ENCODE measurements at places on chromosomes 2 and 18.

DNA sequence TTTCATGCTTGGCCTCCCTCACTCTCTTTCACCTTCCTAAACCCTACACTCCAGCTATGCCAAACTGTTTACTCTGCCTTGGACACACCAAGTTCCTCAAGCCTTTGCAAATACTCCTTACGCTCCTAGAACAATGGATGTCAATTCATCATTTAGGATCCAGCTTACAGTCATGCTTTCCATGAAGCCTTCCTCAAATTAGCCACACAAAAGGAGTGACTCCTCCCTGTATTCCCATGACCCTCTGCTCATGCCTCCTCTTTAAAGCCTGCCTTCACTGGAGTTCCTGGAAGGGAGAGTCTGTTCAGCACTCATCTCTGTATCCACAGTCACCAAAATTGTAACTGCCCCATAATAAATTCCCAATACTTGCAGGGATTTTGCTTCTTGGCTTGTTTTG, 721 bp upstream of the EHD3 start:
- DNase-seq: no peak

- DNase-seq: no peak
Measured at GRCh38 chr2:206432193-206433082, 10.9 kb upstream of the ADAM23 start.

- no peak for DNase-seq
Measured at GRCh38 chr2:57443086-57443485, 603.5 kb upstream of the VRK2 start.

- no peak for DNase-seq
Measured at GRCh38 chr2:168180483-168180882, 66.9 kb downstream of the STK39 start.

- no peak for DNase-seq
Measured at GRCh38 chr2:202037086-202037485, 3.4 kb downstream of the FZD7 start.

DNA sequence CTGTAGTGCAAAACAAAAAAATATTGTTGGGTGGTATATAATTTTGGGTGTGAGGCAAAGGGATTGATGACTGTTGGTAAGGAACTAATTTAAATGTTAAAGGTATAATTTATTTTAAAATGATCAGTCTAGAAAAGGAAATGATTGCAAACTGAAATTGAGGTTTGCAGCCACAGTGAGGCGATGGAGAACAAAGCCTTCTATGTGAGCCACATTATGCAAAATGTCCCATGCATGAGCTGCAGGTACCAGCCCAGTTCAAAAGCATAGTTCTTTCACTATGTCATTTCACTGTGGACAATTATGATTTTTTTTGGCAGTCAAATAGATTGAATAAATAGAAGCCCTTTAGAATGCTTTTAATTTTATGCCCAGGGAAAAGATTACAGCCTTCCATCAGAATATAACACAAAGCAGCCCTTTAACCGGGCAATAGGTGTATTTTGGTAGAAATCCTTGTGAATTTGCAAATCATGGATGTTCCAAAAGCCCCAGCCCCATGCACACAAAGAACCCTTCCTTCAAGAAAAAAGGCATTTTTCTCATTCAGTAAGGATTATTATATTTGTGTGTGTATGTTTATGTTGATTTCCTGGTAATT, 1.7 kb downstream of the MAP2 start:
- DNase-seq: no peak

GRCh38 chr2:16048466-16048865, 108.1 kb downstream of the MYCN start:
- DNase-seq: no peak

GRCh38 chr2:15142069-15142689, 419.0 kb downstream of the NBAS start:
- peak; percentile 28 for DNase-seq

- no peak for DNase-seq
Measured at GRCh38 chr18:48949606-48950535, 894 bp downstream of the SMAD7 start.

GRCh38 chr18:75551071-75551470, 123.6 kb upstream of the SMIM21 start:
- no peak for DNase-seq

- no peak for DNase-seq
Measured at GRCh38 chr18:13521418-13521817, 204.9 kb downstream of the FAM210A start.

GRCh38 chr2:17242813-17243485, 275.3 kb downstream of the RAD51AP2 start:
- no peak for DNase-seq

DNA sequence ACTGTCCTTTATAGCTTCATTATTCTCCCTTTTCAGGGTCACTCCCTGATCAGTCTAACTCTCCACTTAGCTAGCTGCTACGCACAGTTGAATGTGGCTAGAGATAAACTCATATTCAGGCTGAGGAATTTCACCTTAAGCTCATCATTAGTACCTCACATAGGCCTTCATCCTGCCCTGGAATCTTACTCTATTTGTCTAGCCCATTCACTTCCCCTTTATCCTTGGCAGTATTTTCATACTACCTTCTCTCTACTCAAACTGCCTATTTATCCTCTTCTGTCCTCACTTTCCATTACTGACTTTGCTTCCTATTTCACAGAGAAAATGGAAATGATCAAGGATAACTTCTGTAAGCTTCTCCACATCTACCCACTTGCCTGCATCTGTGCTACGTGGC, 10.6 kb upstream of the DSC2 start:
- no peak for DNase-seq

- no peak for DNase-seq
Measured at GRCh38 chr2:78644854-78645253, 380.6 kb upstream of the REG3G start.

Measured in stimulated activated CD8-positive, alpha-beta memory T cell treated with anti-CD3 and anti-CD28 coated beads, Interleukin-2, amount 100 ng/mL, for 1 hour (primary cell).